ENCODE measurements at places on chromosomes 3 and 15.

DNA sequence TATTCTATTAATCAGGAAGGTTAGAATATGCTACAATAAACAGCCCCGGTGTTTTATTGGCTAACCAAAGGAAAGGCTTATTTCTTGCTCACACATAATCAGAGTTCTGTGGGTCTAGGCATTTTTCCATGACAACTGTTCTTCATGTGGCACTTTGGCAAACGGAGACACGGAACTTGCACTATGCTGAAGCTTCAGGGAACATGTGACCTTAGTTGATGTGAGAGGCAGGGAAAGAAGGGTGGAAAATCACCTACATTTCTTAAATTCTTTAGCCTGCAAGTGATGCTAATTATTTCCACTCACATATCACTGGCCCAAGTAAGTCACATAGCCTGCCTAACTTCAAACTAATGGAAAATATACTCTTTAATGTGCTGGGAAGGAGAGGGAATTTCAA, 344.6 kb downstream of the SV2B start:
- DNase-seq: no peak

GRCh38 chr3:35291471-35292236, 347.7 kb upstream of the ARPP21 start:
- no peak for DNase-seq

DNA sequence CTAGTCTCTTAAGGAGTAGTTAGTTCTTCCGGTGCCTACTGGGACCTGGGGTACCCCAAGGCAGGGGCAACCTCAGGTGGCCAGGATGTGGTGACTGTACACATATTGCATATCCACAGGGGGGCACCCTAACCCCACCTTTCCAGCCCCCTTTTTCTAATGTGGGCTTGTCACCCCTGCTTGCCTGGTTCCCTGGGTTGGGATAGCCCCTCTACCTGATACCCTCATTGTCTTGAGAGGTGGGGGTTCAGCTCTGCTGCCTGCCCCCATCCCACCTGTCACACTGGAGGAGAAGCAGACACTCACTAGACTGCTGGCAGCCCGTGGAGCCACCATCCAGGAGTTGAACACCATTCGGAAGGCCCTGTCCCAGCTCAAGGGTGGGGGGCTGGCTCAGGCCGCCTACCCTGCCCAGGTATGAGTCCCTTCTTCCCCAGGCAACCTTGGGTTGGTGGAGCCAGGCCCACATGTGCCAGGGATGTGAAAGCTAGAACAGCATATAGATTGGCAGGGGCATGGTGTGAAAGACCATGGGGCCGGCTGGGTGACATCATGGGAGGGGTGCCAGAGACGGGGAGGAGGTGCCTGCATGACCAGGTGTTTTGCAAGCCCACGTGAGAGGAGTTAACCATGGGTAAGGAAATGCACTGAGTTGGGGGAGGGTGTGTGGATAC, 4.0 kb downstream of the GLYCTK start:
- no peak for DNase-seq

GRCh38 chr3:174957081-174957480, 97.9 kb downstream of the NAALADL2 start:
- no peak for DNase-seq

- DNase-seq: no peak
These were observed 95.8 kb upstream of the GOLGA8J start for GRCh38 chr15:29986946-29987345.

GRCh38 chr3:107198581-107199181, 178.6 kb upstream of the CCDC54 start:
- no peak for DNase-seq

- DNase-seq: no peak
These were observed 856 bp downstream of the ZBTB38 start for GRCh38 chr3:141368925-141369794.

DNA sequence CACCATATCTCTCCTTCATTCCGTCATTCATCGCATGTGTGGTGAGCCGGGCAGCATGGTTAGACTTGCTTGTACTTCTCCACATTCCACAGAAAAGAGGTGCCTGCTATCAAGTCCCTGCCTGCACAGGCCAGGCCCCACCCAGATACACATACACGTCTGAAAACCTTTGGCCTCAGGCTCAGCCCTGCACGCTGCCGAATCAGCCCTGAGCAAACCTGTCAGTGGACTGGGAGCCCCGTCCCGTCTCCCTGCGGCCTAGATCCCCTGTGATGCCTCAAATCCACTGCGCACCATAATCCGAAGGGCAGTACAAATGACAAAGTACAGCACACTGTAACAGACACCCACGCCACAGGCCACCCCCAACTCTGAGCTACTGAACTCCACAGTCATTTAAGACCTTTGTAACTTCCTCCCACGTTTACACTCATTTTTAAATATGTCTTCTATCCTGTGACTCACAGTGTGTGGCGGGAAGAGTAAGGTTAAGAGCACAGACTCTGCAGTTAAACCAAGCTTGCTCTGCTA, 67.1 kb downstream of the MB21D2 start:
- DNase-seq: peak; percentile 17

DNA sequence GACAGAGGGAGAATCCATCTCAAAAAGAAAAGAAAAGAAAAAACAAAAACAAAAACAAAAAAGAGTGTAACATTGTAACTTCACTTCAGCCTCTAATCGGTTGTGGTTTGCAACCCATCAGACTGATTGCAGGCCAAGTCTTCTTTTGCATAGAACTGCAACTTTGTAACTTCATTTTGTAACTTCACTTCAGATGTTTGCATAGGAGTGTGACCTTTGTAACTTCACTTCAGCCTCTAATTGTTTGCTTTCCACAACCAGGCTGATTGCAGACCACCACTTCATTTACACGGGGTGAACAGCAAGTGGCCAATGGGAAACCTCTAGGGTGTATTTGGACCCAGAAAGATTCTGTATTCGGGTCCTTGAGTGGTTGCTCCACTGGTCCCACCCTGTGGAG, 79.1 kb upstream of the CHMP2B start:
- no peak for DNase-seq

- no peak for DNase-seq
These were observed 565.9 kb downstream of the PDCD6IP start for GRCh38 chr3:34364335-34364734.

- DNase-seq: no peak
These were observed 15.0 kb downstream of the FRMD4B start for GRCh38 chr3:69370901-69371301.

- DNase-seq: no peak
These were observed 27.1 kb downstream of the IL1RAP start for GRCh38 chr3:190541008-190541407.

GRCh38 chr15:51283026-51283425, 55.4 kb downstream of the CYP19A1 start:
- no peak for DNase-seq

DNA sequence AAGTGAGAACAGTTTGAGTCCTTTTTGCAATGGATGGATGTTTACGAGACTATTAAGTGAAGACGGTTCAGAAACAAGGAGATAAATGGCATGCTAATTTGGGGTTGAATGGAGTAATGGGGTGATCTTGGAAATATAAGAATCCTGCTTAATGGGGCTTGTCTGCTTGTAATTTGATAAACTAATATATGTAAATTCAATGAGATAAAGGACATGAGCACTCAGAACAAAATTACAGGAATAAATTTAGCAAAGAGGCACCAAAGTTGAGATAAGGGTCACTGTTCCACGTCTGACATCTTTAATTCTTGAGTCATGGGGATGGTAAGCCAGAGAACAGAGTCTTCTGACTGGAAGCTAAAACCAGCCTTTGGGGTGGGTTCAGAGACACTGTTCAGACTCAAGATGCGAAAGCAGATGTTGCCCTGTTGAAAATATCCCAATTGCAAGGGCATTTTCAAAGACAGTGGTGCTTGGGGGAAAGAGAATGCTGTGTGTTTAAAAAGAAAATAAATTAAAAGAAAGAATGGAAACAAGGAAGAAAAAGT, 67.8 kb upstream of the CHRNB4 start:
- no peak for DNase-seq

DNA sequence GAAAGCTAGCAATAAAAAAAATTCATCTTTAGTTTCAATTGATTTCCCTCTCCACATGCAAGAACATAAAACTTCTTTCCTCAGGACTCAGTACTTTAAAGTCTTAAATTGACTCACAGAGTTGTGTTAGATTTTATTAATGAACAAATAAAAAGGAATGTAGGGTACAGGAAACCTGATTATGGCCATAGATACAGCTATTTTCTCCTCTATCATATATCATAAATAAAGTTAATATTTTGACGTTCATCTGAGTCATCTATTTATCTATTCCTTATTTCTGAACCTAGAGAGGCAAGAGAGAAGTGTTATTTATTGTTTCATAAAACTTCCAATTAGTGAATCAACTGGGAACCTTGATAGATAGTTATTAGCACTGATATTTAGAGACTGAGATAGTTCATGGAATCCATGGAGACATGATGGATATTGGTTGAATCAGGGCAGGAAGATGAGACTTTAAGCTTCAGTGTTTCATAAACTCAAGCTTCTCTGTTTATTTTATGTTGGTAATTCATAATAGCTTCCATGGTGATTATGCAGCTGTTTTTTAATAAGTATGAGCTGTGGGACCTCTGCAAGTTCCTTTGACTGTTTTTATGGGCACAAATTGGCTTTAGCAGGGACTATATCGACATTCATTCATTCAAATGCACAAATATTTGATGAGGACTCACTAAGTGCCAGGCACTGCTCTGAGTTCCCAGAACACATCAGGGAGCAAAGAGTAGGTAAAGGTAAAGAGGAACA, 143.5 kb upstream of the TGFBR2 start:
- DNase-seq: no peak

DNA sequence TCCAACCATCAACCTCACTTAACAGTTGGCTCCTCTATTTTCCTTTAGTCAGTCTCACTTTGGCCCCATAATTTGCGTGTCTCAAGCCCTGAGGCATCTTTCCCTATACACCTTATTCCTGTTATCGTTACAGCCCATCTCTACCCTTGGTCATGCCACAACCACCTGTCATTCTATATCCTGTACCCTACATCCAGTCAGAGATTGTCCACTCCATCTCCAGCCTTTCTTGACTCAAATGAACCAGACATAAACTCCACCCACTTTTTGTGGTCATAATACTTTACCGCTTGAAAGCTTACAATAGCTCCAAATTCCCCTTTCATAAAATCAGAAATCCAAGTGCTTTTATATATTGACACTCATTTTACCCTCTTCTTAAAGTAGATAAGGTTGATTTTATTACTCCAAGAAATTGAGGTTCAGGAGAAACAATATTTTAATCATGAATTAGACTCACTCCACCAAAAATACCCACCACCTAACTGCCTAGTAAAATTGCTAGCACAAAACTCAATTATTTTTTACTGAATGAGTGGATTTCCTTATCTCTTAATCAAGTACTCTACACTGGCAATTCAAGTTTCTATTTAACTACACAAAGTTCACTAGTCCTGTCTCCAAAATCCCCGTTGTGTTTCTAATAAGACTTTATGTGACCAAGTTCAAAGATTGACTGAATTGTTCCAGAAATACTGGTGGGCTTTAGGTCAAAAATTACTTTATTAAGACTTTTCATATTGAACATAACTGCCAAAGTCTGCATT, 9.1 kb downstream of the CCR4 start:
- no peak for DNase-seq

DNA sequence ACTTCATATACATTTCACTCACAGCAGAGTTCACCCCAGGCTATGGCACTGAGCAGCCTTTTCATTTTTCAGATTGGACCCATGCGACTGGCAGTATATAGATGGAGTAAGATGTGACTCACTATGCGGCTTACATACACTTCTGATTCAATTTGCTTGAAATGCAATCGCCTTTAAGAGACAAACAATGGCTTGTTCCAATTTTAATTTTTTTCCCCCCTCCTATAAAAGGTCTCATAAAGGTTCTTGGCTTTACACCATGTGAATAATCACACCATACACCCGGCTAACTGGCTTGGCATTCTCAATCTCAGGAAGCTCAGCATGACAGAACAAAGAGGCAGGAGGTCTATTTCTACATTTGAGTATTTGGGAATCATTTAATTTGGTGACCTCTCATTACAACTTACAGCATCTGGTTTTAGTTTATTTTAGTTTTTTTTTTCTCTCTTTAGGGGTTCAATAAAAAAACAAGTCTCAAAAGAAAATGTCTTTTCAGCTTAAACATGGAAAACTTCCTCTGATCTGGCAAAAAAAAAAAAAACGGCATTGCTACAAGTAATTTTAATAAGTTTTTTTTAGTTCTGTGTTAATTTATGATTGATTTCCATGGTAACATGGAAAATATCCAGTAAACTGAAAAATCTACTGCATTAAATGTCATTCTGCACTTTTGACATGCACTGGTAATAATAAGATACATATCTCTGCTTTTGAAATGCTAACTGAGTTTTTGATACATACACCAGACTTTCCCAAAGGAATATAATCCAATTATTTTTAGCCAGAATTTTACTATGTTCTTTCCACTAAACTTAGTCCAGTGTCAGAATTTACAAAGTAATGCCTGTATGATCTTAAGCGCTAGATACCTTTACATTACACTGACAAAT, 38.8 kb downstream of the GADL1 start:
- DNase-seq: no peak

DNA sequence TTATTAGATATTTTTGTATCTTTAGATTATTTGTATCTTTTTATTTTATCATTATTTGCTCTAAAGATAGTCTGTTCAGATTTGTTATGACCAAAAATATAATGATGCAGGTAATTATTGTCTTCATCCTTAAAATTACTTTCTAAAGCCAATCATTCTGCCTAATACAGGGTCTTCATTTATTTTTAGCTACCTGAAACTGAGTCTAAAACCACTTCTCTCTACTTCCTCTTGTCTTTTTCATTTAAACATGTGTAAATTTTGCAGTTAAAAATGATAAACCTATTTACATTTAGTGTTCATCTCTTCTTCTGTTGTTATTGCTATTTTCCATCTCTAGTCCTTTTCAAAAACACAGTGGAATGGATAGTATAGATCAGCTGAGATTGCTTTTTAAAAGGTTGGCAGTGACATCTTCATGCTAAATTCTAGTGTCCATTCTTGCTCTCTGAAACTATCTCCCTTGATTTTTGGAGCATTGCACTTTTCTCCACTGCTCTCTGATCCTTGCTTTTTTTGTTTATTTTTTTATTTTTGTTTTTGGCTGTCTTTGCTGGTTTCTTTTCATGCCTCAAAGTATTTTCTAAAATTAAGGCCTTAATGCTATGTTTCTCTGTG, 91.8 kb downstream of the UBE2E2 start:
- DNase-seq: no peak

DNA sequence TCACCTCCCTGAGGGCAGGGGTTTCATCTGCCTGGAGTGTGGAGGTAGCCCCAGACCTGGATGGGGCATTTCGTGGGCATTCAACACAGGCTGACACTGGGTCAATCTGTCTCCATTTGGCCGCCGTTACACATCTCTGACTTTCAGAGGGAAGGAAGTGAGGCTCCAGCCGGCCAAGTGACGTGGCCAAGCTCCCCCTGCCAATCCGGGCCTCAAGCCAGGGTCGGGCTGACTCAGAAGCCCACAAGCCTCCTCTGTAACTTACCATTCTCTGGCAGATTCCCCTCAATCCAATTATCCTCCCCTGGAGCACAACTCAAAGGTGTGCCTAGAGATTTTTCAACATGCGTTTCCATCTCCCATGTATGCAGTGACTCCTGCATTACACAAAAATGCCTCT, 227.6 kb downstream of the KLF13 start:
- no peak for DNase-seq
